ENCODE measurements at places on chromosomes 3 and 15.

GRCh38 chr3:49311283-49311682, 28.6 kb downstream of the USP4 start:
- no peak for DNase-seq

GRCh38 chr15:75061272-75061671, 37.9 kb downstream of the PPCDC start:
- DNase-seq: no peak

DNA sequence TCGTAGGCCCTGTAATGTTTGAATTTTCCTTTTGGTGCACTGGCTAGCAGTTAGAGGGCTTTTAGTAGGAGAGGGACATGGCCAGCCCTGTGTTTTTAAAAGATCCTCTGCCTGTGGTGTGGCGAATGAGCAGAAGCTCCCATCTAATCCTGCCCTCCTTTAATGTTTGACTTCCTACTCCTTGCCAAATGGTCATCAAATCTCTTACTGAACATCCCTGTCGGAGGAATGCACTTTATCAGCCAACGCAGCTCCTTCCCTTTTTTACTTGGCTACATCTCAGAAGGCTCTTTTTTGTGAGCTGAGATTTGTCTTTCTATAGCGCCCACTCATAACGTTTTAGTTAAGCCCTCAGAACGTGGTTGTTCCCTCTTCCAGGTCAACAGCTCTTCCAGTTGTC, 44.8 kb downstream of the MAP2K5 start:
- no peak for DNase-seq

GRCh38 chr3:14278799-14279625, 100.4 kb downstream of the LSM3 start:
- DNase-seq: no peak

DNA sequence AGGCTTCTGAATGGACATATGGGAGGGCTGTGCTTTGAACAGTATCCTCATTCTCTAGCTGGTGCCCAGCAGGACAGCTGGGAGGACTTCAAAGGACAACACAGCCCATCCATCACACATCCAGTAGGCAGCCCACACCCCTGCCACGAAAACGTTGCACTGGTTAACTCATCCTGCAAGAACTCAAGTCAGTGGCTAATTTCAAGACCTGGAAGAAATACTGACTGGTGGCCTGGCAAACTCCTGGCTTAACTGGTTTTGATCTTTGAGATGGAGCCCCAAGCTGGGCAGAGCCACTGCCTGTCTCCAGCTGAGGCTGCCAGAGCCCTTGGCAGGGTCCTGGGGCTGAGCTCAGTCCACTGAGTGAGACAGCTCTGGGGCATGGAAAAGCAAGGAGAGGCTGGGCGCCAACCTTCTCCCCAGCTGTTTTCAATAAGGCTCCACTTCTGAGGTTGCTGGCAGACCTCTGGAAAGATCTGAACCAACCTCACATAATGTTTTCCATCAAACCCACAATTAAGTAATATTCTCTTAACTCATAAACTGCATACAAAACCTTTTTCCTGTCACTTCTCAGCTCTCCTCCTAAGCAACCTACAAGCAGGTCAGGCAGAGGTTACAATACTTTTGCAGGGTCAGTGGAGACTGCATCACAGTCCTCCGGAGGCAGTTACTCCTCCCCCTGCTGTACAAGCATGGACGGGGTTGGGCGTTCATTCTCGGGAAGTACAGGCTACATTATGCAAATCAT, 110.3 kb downstream of the MYLK start:
- DNase-seq: no peak

DNA sequence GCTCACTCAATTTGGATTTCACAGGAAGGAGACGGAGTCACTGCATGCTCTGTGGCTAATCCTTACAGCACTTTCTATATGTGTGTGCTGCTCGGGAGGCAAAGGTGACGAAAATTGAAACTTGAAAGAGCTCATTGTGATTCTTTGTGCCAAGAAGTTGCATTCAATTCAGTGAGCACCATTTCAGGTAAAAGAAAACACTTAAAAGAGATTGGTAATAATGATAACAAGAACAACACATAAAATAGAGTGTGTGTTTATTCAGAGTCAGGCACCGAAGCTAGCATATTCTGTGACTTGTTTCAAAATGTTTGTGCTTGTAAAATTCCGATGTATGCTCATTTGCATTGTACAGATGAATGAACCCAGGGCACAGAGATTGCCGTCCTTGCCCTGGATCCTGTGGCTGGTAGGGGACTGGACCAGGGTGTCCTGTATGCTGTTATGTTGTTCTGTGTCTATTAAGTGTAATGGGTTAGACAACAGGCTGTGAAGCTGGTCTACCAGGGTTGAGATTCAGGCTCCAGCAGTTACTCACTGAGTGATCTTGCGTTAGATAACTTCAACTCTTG, 193.3 kb upstream of the PROK2 start:
- no peak for DNase-seq

- DNase-seq: no peak
These were observed 52.9 kb downstream of the EXOG start for GRCh38 chr3:38549082-38549481.

DNA sequence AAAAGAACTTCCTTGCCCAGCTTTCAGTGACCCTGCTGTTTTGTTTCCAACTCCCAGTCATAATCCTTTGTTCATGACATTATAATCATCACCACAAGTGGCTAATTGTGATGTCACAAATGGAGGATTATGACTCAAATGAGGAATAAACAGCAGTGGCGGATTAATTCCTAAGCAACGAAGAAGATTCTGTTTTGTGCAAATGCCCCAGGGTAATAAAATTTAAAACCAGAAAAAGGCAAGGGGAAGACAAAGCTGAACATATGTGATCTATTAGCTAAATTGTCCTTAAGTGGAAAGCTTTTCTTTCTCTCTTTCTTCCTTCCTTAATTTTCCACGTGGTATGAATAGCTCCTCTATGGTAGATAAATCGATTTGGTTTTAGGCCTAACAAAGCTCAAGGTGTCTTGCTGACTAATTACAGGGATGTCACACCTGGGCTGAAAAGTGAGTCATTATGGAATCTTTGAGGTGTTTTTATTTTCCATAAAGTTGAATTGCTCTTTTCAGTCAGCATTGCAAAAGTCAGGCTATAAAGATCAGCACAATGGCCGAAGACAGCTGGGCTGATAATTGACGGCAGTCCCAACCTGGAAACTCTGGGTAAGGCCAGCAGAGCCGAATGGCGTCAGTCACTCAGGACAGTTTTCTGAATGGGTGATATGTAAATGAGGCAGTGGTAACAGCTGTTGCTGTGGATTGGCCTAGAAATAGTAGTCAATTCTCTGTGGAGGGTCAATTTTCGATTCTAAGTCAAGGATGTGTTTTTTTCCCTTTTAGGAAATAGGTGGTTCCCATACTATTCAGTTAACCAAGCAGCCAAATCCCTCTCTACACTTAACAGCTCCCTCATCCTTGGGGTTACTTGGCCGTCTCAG, 121.5 kb downstream of the PTPRG start:
- no peak for DNase-seq

- DNase-seq: no peak
These were observed 333.8 kb downstream of the PLCL2 start for GRCh38 chr3:17218587-17218986.

- no peak for DNase-seq
These were observed 65.2 kb downstream of the LSM3 start for GRCh38 chr3:14243782-14244181.

DNA sequence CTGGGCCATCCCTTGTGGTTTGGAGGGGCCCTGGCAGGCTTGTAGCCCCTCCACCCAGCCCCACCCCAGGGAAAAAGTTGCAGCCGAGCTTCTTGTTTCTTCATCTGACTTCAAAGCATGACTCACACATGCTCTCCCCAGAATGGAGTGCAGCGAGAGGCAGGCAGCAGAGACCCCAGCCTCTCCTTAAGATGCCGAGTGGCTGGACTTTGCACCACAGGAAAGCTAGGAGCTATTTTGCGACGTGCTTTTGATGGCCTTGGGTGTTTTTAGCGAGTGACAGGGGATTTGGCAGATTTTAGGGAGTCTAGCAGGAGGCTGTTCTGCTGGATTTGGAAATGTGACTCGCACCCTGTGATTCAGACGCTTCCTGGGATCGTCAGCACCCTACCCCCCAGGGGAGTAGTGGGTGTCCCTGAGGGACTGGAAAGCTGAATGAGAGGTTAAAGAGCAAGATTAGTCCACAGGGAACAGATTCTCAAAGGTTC, 14.2 kb downstream of the BAHD1 start:
- no peak for DNase-seq

GRCh38 chr3:34150992-34151391, 352.6 kb downstream of the PDCD6IP start:
- no peak for DNase-seq

DNA sequence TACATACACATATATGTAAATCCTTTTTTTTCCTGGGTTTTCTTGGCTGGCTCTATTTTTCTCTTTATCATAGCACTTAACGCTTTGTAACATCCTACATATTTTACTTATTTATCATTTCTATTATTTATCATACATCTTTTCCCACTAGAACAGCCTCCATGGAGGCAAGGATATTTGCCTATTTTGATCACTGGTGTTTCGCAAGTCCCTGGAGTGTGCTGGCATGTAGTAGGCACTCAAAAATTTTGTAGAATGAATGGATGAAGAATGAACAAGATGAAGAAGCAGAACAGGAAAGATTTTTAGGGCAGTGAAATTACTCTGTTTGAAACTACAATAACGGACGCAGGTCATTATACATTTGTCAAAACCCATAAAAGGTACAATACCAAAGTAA, 83.0 kb upstream of the PTX3 start:
- no peak for DNase-seq

DNA sequence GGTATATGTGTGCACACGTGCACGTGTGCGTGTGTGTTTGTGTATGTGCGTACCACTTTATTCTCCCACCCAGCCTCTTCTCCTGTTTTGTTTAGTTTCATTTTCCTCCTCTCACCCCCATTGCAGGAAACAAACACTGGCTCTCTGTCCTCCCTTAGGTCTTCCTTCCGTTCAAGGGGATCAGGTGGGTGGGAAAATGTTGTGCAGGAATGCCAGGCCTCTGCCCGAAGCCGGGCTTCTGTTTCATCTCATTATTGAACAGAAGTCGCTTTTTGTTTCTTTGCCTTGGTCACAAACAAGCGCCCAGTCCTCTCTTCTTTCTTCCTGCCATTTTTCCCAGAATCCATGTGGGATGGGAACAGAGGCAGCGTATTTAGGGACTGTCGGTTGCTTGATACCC, 69.6 kb downstream of the IGF1R start:
- DNase-seq: no peak

DNA sequence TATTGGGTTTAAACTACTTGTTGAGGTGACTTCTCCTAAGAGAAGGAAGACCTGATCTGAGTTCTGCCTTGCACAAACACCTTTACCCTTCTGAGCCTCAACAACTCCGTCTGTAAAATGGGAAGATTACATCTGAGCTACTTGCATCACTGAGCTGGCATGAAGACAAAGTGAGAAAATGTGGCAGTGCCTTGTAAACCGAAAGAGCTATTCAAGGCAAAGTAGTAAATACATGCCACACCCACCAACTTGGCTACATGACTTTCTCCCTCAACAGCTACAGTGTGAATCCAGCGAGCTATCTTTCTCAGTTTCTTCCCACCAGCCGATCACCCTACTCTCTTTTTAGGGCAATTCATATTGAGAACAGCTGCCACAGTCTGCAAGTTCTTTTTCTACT, 148.3 kb downstream of the FOXB1 start:
- no peak for DNase-seq

DNA sequence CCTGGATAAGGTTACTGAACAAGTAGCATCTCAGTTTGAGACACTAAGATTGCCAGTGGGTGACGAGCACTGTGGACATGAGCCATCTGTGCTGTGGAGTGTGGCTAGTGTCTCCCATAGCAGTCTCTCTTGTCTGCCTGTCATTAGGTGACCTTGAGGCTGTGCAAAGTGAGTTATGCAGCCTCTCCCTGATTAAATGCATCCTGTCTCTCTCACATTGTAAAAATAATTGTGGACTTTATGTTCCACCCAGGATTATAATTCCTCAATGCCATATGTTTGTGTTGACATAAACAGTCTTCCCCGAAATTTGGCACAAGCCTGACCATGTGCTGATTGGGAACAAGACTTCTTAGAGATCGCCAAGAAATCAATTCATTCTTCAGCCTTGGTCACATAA, 168.9 kb downstream of the MYRIP start:
- DNase-seq: no peak

DNA sequence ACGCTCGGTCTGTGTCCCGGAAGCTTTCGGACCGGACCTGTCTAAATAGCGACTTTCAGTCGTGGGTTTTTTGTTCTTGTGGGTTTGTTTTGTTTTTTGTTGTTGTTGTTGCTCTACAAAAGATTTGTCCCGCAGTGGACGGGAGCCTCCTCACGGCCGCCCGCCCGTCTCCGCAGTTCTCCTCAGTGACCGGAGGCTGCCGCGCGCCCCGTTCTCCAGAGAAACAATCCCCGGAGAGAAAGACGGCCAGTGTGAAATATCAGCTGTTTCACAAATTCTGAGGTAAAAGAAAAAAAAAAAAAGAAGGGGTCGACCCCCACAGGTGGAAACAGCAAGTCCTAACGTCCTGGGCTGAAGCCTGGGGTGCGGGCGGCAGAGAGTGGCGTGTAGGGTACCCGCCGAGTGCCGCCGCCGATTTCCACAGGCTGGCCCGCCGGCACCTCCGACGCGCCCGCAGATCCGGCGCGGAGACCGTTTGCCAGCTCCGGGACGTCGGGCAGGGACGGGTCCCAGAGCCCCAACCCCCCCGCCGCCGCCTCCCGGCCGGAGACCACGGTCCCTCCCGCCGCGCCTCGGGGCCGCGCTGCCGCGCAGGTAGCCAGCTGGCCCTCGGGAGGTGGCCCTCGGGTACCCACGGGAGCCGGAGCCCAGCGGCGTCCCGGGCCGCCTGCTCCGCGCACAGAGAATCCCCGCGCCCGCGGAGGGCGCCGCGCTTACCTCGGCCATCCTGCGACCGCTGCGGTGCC, 478 bp downstream of the BNC1 start:
- no peak for DNase-seq

GRCh38 chr15:50685191-50685975, 1.2 kb downstream of the TRPM7 start:
- no peak for DNase-seq

GRCh38 chr3:46903341-46904302, 26.1 kb downstream of the PTH1R start:
- no peak for DNase-seq

DNA sequence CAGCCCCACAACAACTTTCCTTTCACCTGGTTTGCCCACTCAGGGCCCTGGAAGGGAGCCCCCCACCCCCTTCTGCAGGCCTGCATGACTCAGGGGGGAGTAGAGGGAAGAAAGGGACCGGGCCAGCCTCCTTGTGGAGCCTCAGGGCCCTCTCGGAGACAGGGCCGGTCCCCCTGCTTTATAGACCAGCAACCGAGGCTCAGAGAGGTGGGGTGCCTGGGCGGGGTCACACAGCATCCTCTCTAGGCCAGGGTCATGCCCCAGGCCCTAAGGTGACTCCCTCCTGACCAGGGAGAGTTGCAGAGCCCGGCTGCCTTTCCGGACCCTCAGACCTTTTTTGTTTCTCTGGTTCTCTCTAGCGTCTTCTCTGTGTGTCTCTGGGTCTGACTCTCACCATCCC, 211.3 kb downstream of the TBC1D2B start:
- DNase-seq: no peak

Data from omental fat pad (tissue), 4 donors.